Stimulated activated CD4-positive, alpha-beta T cell treated with anti-CD3 and anti-CD28 coated beads, TNF-alpha, amount 100 ng/mL, for 24 hours (primary cell): ENCODE measurements at places on chromosomes 7 and 10.

DNA sequence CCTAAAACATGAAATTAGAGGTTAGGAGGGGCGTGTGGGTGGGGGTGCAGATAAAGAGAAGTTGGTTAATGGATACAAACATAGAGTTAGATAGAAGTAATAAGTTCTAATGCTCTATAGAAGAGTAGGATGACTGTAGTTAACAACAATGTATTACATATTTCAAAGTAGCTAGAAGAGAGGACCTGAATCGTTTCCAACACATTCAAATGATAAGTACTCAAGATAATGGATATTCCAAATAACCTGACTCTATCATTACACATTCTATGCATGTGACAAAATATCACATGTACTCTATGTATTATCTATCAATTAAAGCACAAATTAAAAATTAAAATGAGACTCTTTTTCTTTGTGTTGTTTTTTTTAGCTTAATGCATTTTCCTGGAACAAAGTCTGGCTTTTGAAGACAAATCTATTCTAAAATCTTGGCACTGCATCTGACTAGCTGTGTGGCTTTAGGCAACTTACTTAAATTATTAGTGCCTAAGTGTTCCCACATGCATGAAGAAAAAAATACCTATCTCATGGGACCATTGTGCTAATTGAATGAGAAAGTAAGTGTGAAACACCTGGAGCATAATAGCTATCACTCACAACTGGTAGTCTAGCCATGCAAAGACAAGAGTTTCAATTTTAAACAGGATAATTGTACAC is 75.7 kb downstream of the SEMA3C start:
- no peak for DNase-seq

- DNase-seq: no peak
Measured at GRCh38 chr7:50650057-50650664, 85.0 kb upstream of the DDC start.

GRCh38 chr7:34622182-34622581 is 35.8 kb upstream of the NPSR1 start:
- DNase-seq: no peak

GRCh38 chr10:100653238-100653956 is 92.0 kb upstream of the PAX2 start:
- no peak for DNase-seq

GRCh38 chr7:27435461-27435860 is 192.9 kb downstream of the EVX1 start:
- DNase-seq: no peak

- no peak for DNase-seq
Measured at GRCh38 chr10:36624551-36625100, 500.8 kb upstream of the ANKRD30A start.

DNA sequence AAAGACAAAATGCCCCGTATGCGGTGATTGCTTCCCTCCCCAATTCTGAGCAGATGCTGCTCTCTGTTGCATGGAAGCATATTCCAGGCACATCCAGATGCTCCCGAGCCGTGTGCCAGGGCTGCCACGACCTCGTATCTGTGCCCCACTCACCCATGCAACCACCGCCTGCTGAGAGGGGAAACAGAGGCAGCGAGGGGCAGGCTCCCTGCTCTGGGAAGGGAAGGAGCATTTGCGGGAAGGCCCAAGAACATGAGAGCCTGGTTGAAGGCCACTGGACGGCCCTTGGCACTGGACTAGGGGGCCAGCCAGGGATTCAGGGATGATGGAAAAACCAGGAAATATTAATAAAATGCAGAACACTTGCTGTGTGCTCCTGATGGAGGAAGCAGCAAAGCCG is 89.4 kb downstream of the CTBP2 start:
- no peak for DNase-seq

- no peak for DNase-seq
Measured at GRCh38 chr10:60299961-60300883, 89.5 kb downstream of the ANK3 start.

DNA sequence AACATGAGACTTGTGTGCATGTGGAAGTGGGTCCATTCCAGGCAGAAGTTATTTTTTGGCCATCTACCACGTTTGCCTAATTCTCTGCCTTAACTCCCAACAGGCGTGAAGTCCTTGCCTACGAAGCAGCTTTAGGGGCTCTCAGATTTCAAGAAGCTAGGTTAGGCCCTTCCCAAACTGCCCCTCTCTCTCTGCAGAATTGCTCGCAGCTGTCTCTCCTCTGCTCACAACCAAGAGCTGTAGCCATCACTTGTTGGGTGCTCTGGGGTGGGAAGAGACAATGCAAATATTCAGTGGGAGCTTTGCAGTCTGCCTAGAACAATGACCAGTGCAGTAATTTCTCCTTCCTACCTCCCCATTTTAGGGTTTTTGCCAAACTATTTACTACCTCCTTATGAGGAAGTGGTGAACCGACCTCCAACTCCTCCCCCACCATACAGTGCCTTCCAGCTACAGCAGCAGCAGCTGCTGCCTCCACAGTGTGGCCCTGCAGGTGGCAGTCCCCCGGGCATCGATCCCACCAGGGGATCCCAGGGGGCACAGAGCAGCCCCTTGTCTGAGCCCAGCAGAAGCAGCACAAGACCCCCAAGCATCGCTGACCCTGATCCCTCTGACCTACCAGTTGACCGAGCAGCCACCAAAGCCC is 24.9 kb downstream of the CYP17A1 start:
- no peak for DNase-seq

GRCh38 chr10:5464546-5464945 is 34.8 kb downstream of the CALML5 start:
- no peak for DNase-seq

DNA sequence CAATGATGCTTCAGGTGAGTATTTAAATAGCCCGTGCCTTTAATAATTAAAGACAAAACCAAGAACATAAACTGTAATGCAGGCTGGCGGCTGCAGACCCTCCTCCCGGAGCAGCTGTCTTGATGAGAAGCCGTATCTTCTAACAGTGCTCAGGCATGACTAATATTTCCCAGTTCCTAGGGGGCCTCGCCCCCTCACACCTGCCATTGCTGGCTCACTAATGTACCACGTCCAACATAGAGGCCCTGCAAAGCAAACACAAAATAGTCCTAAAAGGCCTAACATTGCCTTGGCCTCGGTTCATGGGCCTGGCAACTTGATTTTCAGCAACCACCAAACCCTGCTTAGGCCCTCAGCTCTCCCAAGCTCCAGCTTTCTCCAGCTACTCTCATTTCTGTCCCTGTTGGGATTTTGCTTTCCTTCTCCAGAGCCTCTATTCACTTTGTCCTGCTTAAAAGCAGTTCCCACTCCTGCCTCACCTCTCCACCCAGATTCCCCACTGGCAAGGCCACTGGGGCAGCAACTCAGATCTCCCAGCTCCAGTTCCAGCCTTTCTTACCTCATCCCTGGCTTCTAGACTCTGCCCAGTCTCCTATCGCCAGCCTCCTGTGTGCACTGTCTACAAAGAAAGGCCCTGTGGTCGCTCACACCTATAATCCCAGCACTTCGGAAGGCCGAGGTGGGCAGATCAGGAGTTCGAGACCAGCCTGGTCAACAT is 16.2 kb downstream of the SORBS1 start:
- DNase-seq: no peak

DNA sequence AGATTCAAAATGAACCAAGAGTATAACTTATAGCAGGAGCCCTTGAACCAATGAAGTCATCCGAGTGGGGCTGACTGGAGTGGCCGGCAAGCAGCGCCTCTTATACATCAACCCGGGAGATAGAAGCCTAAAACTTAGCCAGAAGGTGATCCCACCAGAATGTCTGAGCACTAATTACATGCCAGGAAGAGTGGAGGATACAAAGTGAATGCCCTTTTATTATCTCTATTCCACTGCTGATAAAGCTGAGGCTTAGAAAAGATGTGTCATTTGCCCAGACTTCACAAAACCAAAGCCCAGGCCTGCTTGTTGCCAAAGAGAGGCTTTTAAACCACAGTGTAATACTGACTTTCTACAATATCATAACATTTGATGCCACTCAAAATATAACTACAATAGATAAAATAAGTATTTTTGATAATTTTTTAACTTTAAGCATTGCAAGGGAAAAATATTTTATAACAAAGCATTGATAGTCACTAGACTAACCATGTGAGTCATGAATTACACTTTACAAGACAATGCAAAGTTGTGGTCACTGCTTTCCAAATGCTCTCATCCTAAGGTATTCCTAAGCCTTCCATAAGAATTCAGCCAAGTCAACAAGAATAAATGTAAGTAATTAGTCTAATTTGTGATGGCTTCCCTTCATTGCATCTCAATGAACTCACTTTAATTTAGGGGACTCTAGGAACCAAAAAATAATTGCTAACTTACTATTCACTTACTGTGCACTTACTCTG is 58.6 kb upstream of the ARID5B start:
- DNase-seq: no peak

DNA sequence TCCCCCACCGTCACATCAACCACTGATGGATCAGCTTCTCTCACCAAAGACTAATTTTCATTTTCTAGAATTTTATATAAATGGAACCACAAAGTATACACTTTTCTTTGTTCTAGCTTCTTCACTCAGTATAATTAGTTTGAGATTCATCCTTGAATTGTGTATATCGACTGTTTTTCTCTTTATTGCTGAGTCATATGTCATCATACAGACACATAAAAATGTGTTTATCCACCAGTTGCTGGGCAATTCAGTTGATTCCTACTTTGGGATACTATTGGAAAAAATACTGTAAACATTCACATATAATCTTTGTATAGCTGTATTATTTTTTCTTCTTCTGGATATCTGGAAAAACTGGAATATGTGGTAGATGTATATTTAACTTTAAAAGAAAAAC is 26.6 kb downstream of the PDK4 start:
- no peak for DNase-seq

GRCh38 chr7:101575168-101575567 is 53.9 kb downstream of the MYL10 start:
- DNase-seq: no peak

GRCh38 chr10:38127812-38128211 is 33.7 kb downstream of the ZNF37A start:
- no peak for DNase-seq

GRCh38 chr10:130190055-130190736 is 54.0 kb downstream of the GLRX3 start:
- peak; percentile 83 for DNase-seq

- no peak for DNase-seq
Measured at GRCh38 chr7:42606193-42606905, 305.5 kb downstream of the C7orf25 start.

GRCh38 chr10:4083509-4084003 is 298.5 kb upstream of the KLF6 start:
- no peak for DNase-seq

DNA sequence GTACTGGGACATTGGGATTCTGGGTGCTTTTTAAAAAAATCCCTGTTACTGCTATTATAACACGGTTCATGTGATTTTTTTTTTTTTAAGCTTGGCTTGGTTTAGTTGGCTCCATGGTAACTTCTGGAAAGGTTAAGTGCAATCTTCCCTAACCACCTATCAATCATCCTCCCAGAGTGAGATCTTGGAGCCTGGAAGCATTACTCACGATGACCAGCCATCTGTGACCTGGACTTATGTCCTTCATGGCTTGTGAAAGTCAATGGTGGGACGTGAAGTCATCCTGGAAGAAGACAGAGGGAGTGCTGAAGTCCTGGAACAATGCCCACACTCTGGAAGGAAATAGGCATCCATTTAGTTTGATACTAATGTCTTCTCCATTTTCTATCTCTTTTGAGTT is 135.5 kb upstream of the FRMD4A start:
- DNase-seq: no peak

DNA sequence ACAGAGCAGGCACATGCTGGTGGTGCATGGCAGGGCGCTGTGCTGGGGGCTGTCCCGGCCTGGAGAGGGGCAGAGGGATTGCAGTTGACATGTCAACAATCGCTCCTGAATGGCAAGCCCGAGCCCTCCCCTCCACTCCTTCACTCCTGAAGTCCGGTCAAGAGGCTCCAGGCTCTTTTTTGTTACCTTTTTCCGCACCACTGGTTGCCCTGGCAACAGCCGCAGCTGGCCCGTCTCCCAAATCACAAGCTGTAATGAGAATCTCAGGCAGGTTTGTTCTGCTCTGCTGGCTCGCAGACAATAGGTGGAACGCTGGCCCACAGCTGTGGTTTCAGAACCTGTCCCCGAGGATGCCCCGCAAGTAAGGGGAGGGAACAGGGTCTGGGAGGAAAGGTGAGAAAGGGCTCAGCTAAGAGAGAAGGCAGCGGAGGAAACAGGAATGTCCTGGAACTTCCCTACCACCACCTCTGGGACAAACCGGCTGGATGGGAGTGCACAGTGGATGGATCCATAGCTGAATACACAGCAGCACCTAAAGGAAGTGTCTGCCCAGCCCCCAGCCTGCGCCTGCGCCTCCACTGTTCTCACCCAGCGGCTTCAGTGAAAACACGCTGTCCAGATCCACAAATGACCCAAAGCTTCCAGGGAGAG is 58.9 kb downstream of the CALML3 start:
- DNase-seq: no peak

GRCh38 chr10:86262688-86263181 is 103.9 kb downstream of the GRID1 start:
- no peak for DNase-seq

GRCh38 chr7:6232534-6232933 is 39.9 kb downstream of the CYTH3 start:
- DNase-seq: no peak

- DNase-seq: no peak
Measured at GRCh38 chr7:110987127-110987693, 103.7 kb upstream of the LRRN3 start.

DNA sequence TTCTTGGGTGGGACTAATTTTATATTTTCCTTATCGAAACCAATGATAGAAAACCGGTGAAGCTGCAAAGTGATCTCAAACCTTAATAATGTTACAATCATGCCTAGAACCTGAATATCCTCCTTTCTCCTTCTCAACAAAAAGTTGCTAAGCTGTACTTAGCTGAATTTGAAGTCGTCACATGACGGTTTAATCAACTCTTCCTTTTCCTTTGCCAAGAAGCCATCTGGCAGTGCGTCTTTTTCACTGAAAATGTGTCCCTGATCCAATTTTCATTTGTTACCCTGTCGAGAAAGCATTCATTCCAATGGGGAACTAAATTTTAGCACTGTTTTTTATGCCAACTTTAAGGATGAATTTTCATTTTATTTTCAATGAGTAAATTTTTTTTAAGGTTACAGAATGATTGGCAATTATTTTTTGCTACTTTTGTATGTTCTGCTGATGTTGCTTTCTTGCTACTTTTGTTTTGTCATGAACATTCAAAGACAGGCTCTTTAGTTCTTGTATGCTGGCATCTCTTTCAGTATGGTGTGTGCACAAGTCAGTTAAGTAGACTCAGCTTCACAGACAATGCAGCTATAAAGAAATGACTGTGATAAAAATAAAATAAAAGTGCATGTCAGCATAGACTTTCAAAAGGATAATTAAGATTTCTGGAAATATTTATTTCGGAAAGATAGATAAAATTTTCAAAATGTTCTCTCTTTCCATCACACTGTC is 980.0 kb downstream of the DNAJB9 start:
- no peak for DNase-seq

- no peak for DNase-seq
Measured at GRCh38 chr10:86899132-86899531, 58.3 kb downstream of the MMRN2 start.
